Uterus (tissue), 4 donors: ENCODE measurements at places on chromosomes 6 and 20. TPM values are rescaled to one million over a fixed set of nuclear protein-coding genes. Genes with fewer than 3 reads are reported as not detected.
A peak's percentile ranks its signal among the peaks of the same experiment; 100 is the strongest.

GRCh38 chr6:19721766-19722377 lies 115.3 kb upstream of the ID4 start:
- no peaks in the 10 kb centered on the region for H3K27me3 ChIP-seq
- no peak overlapping the region for H3K27ac ChIP-seq
- H3K4me3 ChIP-seq, result no peak overlapping the region
- H3K36me3 ChIP-seq, result no peaks in the 10 kb centered on the region

- H3K36me3 ChIP-seq, result no peaks in the 10 kb centered on the region
- no peak for DNase-seq
- no peaks in the 10 kb centered on the region for H3K4me1 ChIP-seq
- H3K4me3 ChIP-seq, result no peak overlapping the region
- H3K27ac ChIP-seq, result peak overlapping the region; percentile 27
- H3K27me3 ChIP-seq, result no peaks in the 10 kb centered on the region
Measured at GRCh38 chr20:47863315-47863965, 78.2 kb upstream of the SULF2 start.

GRCh38 chr20:12925210-12925755 lies 83.5 kb upstream of the SPTLC3 start:
- no peak overlapping the region for H3K4me3 ChIP-seq
- no peak overlapping the region for H3K27ac ChIP-seq
- DNase-seq, result peak; percentile 28
- H3K4me1 ChIP-seq, result no peaks in the 10 kb centered on the region
- H3K36me3 ChIP-seq, result no peaks in the 10 kb centered on the region
- H3K27me3 ChIP-seq, result no peaks in the 10 kb centered on the region

DNA sequence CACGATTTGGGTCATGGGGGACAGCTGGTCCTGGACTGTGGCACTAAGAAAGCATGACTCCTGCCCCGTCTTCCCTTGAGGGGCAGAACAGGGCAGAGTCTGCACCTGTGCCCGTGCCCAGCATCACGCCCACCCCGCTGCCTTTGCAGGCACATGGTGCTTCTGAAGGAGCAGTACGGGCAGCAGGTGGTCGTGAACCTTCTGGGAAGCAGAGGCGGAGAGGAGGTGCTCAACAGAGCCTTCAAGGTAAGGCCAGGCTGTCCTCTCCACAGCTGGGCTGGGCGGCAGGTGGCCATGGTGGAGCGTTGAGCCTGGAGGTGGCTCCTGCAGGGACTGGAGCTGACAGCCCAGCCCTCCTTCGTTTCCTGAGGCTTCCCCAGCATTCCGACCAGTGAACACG lies 77.4 kb downstream of the SYNJ2 start:
- H3K4me3 ChIP-seq, result no peak overlapping the region
- peaks cover 14% of the 10 kb centered on the region for H3K4me1 ChIP-seq
- DNase-seq, result no peak
- no peaks in the 10 kb centered on the region for H3K36me3 ChIP-seq

The BPI gene
- not detected for total RNA-seq

The SMOC2 gene
- 98.2 TPM for total RNA-seq

The FKBP1C gene
- total RNA-seq, result 0.29 TPM
